Effector memory CD4-positive, alpha-beta T cell (primary cell): ENCODE measurements at places on chromosomes 11 and 22.

DNA sequence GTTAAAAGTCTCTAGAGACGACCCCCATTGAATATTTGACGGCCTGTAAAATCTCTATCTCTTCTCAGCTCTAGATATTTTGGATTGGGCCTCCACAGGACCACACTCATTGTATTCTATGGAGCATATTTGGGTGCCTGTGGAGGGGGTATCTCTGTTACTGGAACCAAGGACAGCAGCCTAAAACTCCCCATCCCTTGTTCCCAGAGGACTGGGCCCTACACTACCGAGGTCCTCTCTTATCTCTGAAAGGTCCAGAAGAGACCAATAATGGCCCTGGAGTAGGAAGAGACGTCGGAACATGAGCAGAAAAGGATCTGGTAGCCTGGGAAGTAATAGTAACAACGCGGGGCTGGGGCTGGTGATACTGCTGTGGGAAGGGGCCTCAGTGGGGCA, 542 bp downstream of the HPS4 start:
- DNase-seq: no peak
- H3K4me3 ChIP-seq: peak overlapping the region; percentile 75
- peaks cover 43% of the 10 kb centered on the region for H3K4me1 ChIP-seq
- H3K27me3 ChIP-seq: no peaks in the 10 kb centered on the region
- H3K36me3 ChIP-seq: peaks cover 2% of the 10 kb centered on the region
- peak overlapping the region; percentile 87 for H3K27ac ChIP-seq

DNA sequence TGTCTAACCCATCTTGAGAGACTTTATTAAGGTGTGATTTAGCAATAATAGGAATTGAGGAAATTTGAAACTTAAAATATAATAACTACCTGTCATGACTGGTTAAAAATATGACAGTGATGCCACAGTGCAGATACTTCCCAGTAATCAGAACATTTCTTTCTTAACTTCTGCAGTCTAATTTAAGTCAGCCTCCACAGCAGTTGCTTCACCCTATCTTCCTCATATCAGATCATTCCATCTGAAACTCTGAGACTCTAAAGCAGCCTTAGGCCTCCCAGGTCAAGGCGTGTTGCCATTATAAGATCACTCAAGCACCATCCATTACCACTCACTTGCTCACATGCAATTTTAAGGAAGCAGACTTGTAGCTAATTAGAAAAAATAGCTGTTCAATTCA, 302.2 kb downstream of the AASDHPPT start:
- no peaks in the 10 kb centered on the region for H3K27me3 ChIP-seq
- no peak for DNase-seq
- H3K4me1 ChIP-seq: no peaks in the 10 kb centered on the region
- H3K36me3 ChIP-seq: no peaks in the 10 kb centered on the region

DNA sequence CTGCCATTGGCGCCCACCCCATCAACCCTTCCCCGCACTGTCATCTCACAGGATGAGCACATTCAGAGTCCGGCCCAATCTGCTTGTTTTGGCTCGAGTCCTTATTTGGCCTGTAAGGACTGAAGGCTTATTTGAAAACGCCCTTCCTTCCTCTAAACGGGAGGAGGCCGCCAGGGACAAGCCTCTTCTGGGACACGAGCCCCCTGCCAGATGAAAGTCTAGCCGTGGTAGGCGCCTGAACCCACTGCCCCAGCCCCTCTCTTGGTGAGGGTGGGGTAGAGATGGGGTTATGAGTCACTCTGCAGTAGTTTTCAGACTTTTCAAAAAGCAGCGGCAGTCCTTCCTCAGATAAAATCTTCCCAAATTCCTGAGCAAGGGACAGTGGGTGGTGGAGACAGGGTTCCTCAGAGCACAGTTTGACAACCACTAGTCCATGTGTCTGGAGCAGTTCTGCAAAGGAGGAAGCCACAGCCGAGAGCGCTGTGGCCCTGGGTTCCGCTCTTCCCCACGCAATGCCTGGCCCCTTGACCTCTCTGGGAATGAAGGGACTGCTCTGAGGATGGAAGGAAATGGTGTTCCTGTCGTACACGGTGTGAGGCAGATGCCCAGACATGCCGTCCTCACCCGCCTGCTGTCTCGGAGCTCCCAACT, 57.0 kb downstream of the MYH9 start:
- H3K27ac ChIP-seq: peak overlapping the region; percentile 79
- H3K4me3 ChIP-seq: peak overlapping the region; percentile 23
- DNase-seq: peak; percentile 22
- no peaks in the 10 kb centered on the region for H3K27me3 ChIP-seq

DNA sequence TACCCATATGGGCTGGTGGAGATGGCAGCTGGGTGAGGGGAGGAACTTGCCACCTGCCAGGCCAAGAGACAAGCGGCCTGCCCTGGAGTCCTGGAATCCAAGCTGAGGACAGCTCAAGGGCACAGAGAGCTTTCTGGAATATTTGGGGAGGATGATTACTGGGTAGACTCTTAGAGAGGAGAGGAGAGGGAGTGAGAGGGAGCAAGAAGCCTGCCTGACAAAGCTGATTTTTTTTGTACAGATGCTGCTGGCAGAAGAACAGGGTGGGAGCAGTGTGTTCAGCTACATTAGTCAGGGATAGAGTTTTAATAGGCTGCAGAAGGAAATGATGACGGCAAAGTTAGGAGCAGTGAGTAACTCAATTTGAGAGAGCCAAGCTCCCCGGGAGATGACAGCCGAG, 299.3 kb downstream of the NXPE2 start:
- no peaks in the 10 kb centered on the region for H3K27me3 ChIP-seq
- H3K36me3 ChIP-seq: no peaks in the 10 kb centered on the region
- no peaks in the 10 kb centered on the region for H3K4me1 ChIP-seq
- no peak overlapping the region for H3K27ac ChIP-seq

DNA sequence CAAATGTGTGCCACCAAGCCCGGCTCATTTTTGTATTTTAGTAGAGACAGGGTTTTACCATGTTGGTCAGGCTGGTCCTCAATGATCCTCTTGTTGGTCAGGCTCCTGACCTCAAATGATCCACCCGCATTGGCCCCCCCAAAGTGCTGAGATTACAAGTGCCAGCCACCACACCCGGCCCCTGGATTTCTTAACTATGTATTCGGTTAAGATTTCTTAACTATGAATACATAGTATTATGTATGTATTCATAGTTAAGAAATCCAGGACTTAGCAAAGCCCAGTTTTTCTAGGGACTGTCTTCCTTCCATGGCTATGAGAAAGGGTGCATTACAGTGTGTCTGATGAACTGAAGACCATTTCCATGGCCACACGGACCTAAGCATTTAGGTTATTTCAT, 1.7 kb downstream of the C11orf91 start:
- H3K27ac ChIP-seq: no peak overlapping the region
- DNase-seq: no peak
- H3K4me1 ChIP-seq: peaks cover 12% of the 10 kb centered on the region
- H3K36me3 ChIP-seq: no peaks in the 10 kb centered on the region
- no peak overlapping the region for H3K4me3 ChIP-seq

GRCh38 chr11:59601788-59602187, 13.8 kb downstream of the OSBP start:
- H3K27me3 ChIP-seq: no peaks in the 10 kb centered on the region
- no peak overlapping the region for H3K4me3 ChIP-seq
- H3K36me3 ChIP-seq: peaks cover 84% of the 10 kb centered on the region
- H3K4me1 ChIP-seq: no peaks in the 10 kb centered on the region
- DNase-seq: no peak
